ENCODE measurements at places on chromosomes 7 and 10.

- no peak for DNase-seq
Measured at GRCh38 chr10:50575477-50576244, 48.1 kb downstream of the SGMS1 start.

- DNase-seq = peak; percentile 36
Measured at GRCh38 chr7:22662036-22662435, 65.0 kb upstream of the IL6 start.

GRCh38 chr10:14451341-14451740 is 120.6 kb upstream of the FRMD4A start:
- no peak for DNase-seq

DNA sequence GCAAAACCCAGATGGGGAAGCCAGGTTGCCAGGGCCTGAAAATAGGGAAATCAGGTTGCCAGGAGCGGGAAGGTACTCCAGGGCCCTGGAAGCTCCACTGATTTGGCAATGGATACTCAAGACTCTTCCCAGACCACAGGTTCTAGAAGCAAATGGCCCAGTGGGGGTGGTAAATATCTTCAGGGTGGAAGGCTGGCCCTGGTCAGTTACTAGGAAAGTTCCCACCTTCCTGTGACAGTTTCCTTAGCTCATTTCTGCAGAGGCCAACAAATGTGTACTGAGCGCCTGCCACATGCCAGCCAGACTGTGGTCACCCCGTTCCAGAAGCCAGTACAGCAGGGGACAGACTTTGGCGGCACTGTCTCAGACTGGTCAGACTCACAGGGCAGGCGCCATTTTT is 113.6 kb downstream of the FAM53B start:
- no peak for DNase-seq

DNA sequence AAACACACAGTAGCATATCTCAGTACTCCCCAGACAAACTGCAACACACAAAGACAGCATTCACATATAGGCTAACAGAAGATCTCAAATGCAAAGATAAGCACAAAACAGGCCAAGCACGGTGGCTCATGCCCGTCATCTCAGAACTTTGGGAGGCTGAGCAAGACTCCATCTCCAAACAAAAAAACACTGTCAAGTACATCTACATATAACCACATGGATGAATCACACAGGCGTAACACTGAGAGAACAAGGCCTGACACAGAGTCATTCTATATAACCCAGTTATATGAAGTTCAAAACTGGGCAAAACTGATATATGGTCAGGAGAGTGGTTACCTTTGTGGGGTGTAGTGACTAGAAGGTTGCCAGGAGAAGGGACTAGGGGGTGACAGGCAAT is 506.4 kb downstream of the KCNMA1 start:
- DNase-seq = peak; percentile 40

DNA sequence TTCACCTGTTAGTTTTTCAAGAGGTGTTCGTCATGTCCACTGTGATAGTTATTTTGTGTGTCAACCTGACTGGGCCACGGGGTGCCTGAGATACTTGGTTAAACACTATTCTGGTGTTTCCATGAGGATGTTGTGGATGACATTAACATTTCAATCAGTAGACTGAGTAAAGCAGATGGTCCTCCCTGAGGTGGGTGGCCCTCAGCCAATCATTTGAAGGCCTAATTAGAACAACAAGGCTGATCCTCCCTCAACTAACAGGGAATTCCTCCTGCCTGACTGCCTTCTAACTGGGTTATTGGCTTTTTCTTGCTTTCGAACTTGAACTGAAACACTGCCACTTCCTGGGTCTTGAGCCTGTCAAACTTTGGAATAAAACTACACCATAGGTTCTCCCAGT is 75.8 kb downstream of the ENO4 start:
- DNase-seq = no peak

- no peak for DNase-seq
Measured at GRCh38 chr7:35353481-35353880, 99.6 kb upstream of the TBX20 start.

DNA sequence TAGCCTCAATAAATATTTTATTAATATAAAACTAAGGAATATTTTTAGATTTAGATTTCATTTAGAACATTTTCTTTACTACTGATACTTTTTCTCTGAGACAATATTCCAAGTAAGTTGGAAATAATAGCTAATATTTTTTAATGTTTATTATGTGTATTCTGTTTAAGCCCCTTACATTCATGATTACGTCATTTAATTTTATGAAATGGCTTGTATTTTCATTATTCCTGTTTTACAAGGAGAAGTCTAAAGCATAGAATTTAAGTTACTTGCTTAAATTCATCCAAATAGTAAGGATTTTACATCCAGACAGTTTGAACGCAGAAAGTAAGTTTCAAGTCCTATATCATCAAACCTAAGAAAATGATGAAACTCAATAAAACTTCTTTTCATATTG is 6.1 kb downstream of the DGKB start:
- no peak for DNase-seq

DNA sequence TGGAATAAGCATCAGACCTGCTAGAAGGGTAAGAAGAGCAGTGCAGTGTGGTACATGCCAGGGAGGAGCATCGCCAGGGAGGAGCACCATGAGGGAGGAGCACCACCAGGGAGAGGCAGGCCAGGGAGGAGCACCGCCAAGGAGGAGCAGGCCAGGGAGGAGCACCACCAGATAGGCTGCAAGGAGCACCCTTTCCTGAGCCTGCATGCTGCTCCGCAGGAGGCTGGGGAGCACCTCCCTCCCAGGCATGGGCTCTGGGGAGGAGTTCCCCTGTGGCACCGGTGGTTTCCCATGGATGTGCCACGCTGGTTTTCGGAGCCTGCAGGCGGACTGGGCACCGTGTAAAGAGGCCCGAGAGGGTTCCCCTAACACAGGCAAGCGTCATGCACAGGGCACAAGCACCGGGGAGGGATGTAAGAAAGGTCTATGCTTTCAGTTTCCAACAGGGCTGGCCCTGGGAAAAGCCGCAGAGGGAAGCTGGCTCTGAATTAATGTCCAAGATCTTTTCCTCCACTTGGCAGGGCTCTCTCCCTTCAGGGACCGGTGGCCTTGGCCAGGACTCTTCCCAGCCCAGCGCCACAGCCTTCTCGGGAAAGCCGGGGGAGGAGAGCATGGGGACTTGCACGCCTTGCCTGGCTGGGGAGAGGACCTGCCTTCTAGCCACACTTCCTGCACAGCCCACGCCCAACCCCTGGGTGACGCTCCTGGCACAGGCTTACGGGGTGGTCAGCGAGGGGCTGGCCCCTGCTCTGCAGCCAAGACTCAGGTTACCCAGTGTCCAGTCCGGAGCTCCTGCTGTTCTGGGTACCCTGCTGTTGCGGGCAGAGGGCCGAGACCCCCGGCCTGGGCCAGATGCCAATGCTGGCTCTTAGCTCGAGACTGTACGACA is 11.5 kb upstream of the GPER1 start:
- no peak for DNase-seq

GRCh38 chr10:117137911-117138642 is at the start of gene VAX1:
TSS of gene VAX1 (minus strand) at chr10:117138270. CDS start at chr10:117138056, 214 bp downstream.
- DNase-seq = no peak

- DNase-seq = peak; percentile 95
Measured at GRCh38 chr10:3452683-3453361, 280.2 kb upstream of the PITRM1 start.

Data from fibroblast of skin of right biceps (primary cell).